RCC 7860 (cell line): ENCODE measurements at places on chromosomes 7 and 10.

GRCh38 chr7:30458311-30458710 lies 20.3 kb downstream of the NOD1 start:
- DNase-seq: no peak

DNA sequence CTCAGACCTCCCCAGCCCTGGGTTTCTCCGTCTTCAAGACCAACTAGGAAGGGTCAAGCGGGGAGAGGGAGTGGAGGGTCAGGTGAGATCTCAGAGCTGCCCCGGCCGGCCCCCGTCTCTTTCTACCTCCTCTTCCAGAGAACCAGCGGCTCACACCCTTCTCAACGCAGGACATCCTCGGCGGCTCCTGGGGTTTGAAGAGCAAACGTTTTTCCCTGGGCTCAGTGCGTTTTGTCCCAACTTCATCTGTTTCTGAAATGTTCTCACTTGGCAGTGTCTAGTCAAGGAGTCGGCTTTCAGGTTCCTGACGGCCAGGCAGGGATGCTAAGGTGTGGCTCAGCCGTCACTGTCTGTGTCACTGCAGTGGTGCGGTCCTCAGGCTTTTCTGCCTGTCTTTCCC lies 416.4 kb upstream of the FOXK1 start:
- no peak for DNase-seq

GRCh38 chr10:90675621-90676020 lies 182.2 kb downstream of the HTR7 start:
- no peak for DNase-seq

- DNase-seq: no peak
Measured at GRCh38 chr7:156065400-156065799, 253.1 kb upstream of the SHH start.

- DNase-seq: no peak
Measured at GRCh38 chr7:51706851-51707250, 390.2 kb upstream of the COBL start.

DNA sequence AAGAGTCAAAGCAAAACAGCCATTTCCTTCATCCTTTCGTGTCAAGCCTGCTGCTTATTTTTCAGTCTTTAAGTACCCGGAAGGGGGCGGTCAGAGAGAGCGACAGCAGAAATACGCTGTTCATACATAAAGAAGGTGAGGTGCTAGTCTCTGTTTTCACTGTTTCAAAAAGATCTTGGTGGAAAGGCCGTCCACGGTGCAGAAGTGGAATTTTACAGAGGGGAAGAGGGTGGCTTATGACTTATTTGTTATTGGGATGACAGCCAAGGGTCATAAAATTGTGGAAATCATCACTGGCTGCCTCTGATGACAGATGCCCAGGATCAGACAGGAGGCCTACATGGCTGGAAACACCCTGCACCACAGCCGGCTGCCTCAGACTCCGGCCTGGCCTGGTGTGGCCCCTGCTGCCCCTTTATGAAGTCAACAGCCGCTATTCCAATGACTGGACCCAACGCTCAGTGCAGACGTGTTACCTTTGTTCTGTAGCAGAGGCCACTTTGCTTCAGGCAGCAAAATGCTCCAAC lies 57.0 kb downstream of the HIPK2 start:
- no peak for DNase-seq

GRCh38 chr7:42947521-42947920 lies 15.3 kb downstream of the MRPL32 start:
- DNase-seq: no peak

- DNase-seq: no peak
Measured at GRCh38 chr7:18313965-18314364, 181.6 kb upstream of the HDAC9 start.

- DNase-seq: no peak
Measured at GRCh38 chr7:152543799-152544198, 108.0 kb upstream of the KMT2C start.

GRCh38 chr7:98528079-98528478 lies 89.0 kb upstream of the NPTX2 start:
- DNase-seq: no peak

DNA sequence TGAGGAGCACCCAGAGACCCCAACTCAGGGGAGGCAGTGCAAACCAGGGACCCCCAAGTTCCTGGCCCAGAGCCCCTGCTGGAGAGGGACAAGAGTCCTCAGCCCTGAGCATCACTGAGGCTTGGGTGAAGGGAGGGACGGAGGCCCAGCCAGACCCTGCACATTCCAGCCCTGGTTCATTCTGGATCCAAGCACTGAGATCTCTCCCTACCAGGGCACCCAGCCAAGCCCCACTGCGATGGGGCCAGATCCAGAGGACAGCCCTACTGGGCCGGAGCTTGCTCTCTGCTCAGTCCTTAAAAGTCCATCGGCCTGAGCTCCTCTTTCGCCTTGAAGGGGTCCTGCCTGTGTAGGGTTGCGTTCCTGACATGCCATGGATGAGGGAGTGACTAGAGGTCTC lies 40.5 kb upstream of the RABGEF1 start:
- no peak for DNase-seq

- no peak for DNase-seq
Measured at GRCh38 chr7:99667179-99667578, 12.6 kb downstream of the CYP3A5 start.

DNA sequence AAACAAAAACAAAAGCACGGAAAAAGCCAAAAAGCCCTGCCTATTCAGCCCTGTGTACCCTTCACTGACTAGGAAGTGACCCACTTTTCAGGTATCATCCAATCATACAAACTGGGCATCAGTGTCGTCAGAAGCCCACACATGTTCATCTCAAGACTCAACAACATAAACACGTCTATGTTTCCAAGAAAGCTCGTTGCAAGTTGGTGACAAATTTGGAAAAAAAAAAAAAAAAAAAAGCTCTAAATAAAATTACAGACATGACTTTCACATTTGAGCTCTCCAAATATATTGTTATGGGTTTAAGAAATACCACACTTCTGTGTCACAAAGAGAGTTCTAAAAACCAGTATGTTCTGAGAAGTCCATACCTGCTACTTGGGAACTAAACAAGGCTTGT lies 204.7 kb upstream of the KLF14 start:
- no peak for DNase-seq

GRCh38 chr7:20290505-20291111 lies 40.1 kb upstream of the ITGB8 start:
- DNase-seq: no peak

DNA sequence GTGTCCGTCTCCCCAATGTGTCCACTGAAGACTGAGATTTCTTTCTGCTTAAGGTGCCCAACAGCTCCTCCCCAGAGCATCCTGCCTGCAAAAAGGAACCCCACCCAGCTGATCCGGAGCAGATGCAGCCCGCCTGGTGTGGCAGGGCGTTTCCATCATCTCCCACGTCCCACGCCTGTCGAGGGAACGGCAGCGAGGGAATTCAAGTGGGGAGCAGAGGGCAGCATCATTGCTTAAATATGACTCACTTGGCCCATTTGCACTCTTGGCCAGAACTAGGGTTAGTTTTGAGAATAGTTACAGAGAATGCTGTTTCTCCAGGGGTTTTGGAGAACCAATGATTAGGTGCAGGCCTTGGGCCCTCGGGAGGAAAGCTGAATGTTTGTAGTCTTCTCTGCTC lies 20.8 kb downstream of the VWA2 start:
- no peak for DNase-seq

- DNase-seq: peak; percentile 57
Measured at GRCh38 chr7:68107968-68108367, 1111.3 kb downstream of the TYW1 start.

DNA sequence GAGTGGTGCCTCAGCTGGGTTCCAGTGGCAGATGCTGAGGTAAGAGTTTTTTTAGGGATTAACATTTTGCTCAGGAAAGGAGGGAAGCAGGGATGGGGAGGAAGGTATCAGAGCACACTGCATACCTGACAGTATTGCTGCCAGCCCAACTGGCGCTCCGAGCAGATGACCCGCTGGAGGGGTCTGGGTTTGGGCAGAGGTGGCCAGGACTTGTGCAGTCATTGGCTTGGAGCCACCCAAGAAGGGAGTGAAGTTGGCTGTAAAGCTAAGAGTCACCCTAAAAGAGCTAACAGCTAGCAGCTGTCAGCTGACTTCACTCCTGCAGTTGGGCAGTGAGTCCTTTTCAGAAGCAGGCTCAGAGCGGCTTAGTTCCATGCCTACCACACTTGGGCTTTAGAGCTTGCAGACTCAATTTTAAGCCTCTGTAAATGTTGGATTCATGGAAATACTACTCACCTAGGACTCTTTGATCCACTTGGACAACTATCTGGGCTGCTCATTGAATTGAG lies 5.8 kb upstream of the ARHGAP22 start:
- DNase-seq: no peak

DNA sequence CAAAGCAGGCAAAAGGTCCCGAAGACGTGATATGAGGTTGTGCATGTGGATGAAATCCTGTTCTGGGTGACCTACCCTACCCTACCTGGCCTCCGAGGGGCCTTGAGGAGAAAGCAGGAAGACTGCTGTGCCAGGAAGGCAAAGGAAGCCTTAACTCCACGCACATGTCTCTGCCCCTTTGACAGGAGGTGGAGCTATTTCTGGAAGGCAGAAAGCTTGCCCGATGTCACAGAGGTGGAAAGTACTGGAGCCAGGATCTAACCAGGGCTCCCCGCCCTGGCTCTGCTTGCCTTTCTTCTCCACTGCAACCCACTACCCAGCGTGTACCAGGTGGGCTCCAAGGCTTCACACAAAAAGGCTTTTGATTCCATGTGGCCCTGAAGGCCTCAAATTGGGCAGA lies 66.4 kb upstream of the DDC start:
- DNase-seq: no peak

DNA sequence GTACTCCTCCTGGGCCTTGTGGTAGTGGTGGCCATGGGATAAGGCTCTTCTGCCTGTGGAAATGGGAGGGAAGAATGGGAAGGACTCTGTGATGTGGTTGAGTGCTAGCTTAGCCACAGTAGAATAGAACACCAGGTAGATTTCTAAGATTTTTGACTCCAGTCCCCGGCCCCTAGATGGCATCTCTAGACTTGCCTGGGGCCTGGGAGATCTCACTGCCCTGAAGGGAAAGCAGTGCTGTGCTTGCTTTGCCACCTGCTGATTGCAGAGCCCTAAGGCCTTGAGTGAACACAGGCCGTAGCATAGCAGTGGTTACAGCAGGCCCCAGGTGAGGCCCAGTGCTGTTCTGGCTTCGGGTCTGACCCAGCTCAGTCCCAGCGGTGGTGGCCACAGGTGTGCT lies 252.0 kb downstream of the TCF7L2 start:
- DNase-seq: no peak

GRCh38 chr10:116803451-116804249 lies 45.6 kb upstream of the ENO4 start:
- DNase-seq: no peak

- no peak for DNase-seq
Measured at GRCh38 chr10:35716776-35717175, 74.7 kb upstream of the FZD8 start.

DNA sequence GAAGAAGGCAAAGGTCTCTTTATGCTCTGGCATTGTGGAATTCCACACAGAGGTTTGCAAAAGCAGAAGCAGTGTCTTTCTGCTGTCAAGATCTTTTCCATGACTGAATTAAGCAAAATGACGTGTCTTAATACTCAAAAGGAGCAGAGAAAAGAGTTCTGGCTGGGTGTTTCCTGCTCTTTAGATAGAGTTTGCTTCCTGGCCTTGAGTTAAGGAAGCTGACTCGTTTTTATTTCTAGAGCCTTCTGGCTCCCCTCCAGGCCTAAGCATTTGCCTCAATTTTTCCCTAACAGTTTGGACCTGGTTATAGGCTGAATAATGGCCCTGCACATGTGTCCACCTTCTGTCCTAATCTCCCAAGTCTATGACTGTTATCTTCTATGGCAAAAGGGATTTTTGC lies 21.6 kb downstream of the TAS2R41 start:
- DNase-seq: no peak

DNA sequence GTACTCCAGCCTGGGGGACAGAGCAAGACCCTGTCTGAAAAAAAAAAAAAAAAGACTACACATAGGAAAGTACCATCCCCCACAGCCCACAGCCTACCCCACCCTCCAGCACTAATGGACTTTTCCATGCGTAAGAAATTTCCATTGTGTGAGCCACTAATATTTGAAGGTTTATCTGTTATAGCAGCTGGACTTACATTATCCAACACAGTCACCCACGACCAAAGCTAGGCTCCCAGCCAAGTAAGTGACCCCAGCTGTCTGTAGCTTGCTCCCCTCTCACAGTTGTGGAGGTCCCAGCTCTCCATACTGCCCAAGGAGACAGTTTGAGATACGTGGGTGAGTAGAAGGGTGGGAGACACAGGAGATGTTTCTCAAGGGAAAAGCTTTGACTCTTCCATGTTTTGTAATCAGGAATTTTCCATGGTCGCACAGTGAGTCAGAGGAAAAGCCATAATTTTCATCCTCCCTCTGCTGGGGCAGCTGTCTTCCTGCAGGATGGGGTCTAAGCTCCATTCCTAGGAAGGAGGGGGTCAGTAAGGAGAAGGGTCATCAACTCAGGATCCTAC lies 57.4 kb downstream of the CAV1 start:
- DNase-seq: peak; percentile 44

DNA sequence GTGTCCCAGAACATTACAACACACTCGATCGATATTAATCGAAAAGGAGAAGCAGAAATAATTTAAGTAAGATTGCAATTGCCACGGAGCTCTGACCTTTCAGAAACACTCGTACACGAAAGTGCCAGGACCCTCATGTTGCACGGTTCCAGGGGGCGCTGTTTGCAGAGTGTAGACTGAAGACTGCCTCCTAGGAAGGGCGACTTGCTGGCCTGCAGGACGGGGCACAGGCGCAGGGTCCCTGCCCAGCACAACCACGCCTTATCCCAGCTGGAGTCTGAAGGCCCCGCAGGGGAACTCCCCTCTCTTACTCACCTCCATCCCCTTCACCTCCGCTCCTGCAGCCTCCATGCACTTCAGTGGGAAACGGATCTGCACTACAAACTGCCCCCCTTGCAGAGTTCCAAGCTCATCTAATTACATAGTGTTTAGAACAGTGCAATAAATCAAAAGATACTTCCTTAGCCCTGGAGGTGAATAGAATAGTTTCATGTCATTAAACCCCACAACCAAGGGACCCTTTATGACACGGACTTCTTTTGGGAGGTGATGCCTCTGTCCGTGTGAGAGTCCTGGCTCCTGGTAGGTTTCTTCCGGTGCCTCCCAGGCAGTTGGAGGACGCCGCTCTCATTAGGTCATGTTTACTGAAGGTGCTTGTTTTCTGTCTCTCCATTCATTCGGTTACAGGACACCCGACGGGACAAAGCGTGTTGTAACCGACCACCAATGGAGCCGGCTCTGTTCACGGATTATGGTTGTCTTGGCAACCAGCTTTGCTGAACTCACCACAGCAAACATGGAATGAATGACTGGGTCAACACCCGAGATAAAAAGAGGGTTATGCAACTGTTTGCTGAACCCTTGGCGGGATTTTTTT lies 262.2 kb downstream of the BAMBI start:
- peak; percentile 45 for DNase-seq

DNA sequence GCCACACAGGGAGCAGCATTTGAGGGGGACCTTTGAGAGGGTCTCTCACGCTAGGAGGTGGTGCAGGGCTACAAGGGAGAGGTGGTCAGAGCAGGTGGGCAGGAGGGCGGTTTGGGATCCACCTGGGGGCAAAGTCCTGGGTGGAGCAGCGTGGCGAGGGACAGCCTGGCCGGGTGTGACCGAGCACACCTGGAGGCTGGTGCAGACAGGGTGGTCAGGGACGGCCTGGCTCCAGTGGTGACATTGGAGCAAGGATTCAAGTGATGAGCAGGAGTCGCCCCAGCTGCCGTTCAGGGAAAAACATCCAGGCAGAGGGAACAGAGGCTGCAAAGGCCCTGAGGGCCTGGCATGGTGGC lies 36.0 kb downstream of the CLIP2 start:
- DNase-seq: no peak
